Stimulated activated CD8-positive, alpha-beta memory T cell treated with anti-CD3 and anti-CD28 coated beads, Interleukin-7, amount 100 ng/mL, for 1 hour (primary cell): ENCODE measurements at places on chromosomes 12 and 14.

DNA sequence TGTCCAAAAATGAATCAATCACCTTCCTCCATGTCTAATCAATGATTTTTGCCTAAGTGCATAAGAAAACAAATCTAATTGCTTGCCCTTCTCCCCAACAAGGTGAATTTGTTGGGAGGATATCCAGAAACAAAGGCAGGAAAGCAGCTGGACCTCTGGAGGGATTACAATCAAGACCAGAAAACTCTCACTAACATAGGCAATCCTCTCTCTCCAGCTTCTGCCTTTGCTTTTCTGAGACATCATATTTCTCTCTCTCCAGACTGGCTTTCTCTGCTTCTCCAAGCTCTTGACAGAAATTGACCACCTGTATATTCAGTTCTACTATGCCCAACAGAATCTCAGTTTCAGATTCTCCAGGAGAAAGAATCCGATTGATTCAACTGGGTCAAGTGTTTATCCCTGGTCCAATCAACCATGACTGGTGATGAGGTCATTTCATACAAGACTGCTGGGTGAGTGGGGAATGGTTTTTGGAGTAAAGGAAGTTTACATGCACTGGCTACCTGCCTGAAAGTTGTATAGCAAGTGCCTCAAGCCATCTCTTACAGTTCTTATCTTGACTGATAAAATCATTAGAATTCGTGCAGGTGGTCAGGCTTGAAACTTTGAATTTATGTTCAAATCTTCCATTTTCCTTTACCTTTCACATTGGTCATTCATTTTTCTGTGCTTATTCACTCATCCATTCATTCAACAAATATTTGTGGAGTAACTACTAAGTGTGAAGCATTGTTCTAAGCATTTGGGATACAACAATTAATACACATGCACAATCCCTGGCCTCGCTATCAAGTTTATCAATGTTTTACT lies 22.2 kb upstream of the CFAP54 start:
- DNase-seq, result no peak

- DNase-seq, result no peak
Observed at GRCh38 chr14:27386391-27386790, 788.6 kb upstream of the NOVA1 start.

DNA sequence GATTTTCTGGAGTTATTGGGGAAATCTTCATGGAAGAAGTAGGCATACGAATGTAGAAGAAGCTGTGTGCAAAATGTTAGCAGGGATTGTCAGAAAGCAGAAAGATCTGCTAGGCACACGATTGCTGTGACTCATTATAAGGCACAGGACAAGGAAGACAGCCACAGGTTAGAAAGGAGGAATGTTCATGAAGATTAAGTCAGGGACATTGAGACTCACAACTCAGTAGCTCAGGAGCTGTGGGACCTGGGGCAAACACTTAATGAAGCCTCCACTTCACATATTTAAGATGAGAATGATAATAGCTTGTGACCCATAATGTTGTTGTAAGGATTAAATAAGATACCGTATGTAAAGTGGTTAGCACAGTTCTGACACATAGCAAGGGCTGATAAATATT lies 26.6 kb upstream of the RTRAF start:
- DNase-seq, result no peak

- DNase-seq, result no peak
Observed at GRCh38 chr14:20627346-20628027, 14.0 kb downstream of the OR6S1 start.

- DNase-seq, result no peak
Observed at GRCh38 chr14:94176808-94177207, 2.7 kb downstream of the PPP4R4 start.

DNA sequence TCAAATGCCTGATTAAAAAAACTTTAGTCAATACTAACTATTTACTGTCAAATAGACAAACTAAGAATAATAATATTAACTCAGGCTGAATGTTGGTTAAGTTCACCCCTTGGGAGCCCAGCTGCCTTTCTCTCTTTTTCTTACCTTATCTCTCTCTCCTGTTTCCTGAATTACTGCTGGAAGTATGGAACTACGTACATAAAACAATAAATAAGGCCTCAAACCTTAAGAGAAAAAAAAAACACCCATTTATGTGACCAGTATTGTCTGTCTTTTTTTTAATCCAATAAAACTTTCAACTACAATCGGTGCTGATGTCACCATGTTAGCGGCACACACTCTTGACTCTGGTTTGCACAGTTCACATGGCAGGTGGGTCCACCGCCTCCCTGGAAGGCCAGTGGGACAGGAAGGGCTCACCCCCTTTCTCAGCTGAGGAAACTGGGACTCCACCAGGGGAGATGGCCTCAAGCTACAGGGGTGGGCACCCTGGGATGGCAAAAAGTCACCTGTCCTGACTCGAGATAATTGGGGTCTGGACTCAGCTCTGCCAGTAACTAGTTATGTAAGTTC lies 21.3 kb downstream of the BCL11B start:
- DNase-seq, result no peak

GRCh38 chr14:76930549-76930948 lies 98.0 kb downstream of the IRF2BPL start:
- DNase-seq, result no peak

DNA sequence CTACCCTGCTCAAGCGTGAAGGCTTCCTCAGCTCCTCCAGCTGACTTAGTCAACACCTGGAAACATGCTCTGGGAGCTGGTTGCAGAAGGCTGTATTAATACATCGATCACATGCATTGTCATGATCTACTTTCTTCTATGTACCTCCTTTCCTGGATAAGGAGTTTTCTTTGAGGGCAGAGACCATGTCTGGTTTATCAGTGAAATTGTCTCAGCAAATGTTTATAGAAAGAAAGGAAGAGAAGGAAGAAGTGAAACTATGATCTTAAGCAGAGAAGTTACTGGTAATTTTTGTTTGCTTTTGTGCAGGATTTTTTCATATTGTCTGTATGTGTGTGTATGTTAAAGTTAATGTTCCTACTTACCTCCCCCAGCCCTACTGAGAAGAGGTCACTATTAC lies 4.5 kb downstream of the DYRK4 start:
- no peak for DNase-seq

GRCh38 chr12:46387670-46388069 lies 15.1 kb upstream of the SLC38A2 start:
- no peak for DNase-seq

DNA sequence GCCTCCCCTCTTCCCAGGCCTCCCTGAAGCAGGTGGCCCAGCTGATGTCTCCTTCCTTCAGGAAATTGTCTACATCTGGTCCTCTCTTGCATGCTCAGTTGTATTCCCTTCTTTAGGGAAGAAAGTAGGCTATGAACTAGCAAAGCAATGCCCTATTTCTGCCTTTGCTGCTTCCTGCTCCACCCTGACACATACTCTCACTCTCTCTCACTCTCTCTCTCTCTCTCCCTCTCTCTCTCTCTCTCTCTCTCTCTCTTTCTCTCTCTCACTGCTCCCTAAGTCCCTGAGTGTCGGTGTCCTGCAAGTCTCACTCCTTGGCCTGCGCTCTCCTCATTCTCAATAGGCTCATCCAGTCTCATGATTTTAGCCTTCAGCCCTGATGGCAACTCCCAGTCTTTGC lies 19.4 kb upstream of the PARP11 start:
- no peak for DNase-seq

GRCh38 chr12:54182981-54183380 lies 5.8 kb downstream of the SMUG1 start:
- DNase-seq, result no peak

GRCh38 chr12:106455111-106455510 lies 97.6 kb downstream of the POLR3B start:
- no peak for DNase-seq

- no peak for DNase-seq
Observed at GRCh38 chr12:79964100-79964627, 29.3 kb upstream of the PPP1R12A start.

DNA sequence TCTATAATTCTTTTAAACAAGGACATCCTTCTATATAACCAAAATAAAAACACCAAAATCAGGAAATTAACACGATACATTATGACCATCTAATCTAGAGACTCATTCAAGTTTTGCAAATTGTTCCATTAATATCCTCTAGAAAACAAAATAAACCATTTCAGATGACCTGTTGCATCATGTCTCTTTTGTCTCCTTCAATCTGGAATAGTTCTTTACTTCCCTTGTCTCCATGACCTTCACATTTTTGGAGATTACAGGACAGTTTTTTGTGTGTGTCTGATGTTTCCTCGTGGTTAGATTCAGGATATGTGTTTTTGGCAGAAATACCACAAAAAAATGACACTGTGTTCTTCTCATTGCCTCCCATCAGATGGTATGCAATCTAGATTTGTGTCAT lies 12.5 kb upstream of the DCAF4 start:
- DNase-seq, result no peak

GRCh38 chr14:62532181-62532580 lies 513.1 kb downstream of the KCNH5 start:
- no peak for DNase-seq

DNA sequence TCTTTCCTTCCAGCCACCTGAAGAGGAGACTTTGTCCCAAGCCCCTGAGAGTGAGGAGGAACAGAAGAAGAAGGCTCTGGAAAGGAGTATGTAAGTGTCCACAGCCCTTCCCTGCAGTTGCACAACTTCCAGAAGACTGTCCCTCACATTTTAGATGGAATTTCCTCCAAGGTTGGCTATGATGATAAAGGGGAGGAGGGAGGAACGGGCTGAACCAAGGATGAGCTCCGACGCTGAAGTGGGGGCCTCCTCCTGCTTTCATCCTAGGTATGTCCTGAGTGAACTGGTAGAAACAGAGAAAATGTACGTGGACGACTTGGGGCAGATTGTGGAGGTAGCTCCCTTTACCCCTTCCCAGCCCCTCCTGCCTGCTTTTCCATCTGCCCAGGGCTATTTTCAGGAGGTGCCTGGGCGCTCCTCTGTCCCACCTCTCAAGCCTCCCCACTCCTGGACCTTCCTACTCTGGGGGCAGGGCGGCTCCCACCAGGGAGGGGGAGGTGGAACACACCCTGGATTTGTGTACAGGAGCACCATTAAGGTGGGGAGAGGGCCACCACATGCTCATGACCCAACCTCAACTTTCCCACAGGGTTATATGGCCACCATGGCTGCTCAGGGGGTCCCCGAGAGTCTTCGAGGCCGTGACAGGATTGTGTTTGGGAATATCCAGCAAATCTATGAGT lies 2.3 kb downstream of the ARHGEF25 start:
- no peak for DNase-seq

GRCh38 chr14:103680491-103681231 lies 34.6 kb downstream of the XRCC3 start:
- DNase-seq, result no peak
